Upper lobe of left lung (tissue), 6 donors: ENCODE measurements at places on chromosomes 3 and 15. TPM values are rescaled to one million over a fixed set of nuclear protein-coding genes. Genes with fewer than 3 reads are reported as not detected.
A peak's percentile ranks its signal among the peaks of the same experiment; 100 is the strongest.

CDCP1 gene
- total RNA-seq = 22.5 TPM

DNA sequence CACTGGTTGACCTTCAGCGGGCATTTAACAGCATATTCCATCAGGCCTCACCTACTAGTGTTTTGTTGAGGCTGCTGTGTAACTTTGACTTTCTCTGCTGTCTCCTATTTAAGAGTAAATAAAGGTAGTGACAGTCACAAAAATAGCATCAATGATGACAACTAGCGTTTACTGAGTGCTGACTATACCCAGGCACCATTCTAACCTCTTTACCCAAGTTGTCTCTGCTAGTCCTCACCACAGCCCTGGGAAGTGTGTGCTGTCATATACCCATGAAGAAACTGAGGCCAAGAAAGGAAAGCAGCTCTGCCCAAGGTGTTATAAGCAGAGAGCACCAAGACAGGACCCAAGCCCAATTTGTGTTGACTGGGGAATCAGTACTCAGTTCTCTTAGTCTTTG is 286.4 kb upstream of the CTDSPL start:
- H3K27ac ChIP-seq = no peak overlapping the region
- no peak overlapping the region for H3K4me3 ChIP-seq
- H3K27me3 ChIP-seq = no peaks in the 10 kb centered on the region
- no peaks in the 10 kb centered on the region for H3K4me1 ChIP-seq
- no peaks in the 10 kb centered on the region for H3K36me3 ChIP-seq

DNA sequence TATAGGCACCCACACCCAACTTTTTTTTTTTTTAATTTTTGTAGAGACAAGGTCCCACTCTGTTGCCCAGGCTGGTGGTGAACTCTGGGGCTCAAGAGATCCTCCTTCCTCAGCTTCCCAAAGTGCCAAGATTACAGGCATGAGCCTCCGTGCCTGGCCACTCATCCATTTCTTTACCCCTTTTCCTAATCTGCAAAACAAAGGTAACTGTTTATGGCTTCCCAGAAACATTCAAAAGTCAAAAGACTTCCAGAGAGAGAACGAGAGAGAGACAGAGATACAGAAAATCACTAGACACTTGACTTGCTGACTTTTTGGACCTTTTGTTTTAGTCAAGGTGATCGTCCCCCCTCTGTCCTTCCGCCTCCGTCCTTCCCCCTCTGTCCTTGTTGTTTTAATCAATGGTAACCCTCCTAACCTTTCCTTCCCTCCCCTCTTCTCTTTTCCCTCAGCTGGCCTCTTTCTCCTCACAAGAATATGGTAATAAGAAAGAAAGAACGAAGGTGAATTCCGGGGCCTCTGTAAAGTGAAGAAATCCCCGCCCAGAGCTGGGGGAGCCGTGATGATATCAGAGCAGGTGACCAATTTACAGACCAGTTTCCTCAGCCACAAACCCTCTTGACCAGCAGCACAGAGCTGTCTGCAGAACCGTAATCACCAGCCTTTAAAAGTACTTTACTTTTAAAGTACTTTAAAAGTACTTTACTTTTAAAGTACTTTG is 21.9 kb downstream of the KLHL6 start:
- DNase-seq = peak; percentile 80
- H3K4me1 ChIP-seq = peaks cover 24% of the 10 kb centered on the region
- no peak overlapping the region for H3K4me3 ChIP-seq
- no peaks in the 10 kb centered on the region for H3K36me3 ChIP-seq
- no peak overlapping the region for H3K27ac ChIP-seq

GRCh38 chr15:38847666-38848065 is 283.1 kb upstream of the RASGRP1 start:
- DNase-seq = no peak
- no peak overlapping the region for H3K27ac ChIP-seq
- H3K27me3 ChIP-seq = no peaks in the 10 kb centered on the region
- no peaks in the 10 kb centered on the region for H3K4me1 ChIP-seq
- no peak overlapping the region for H3K4me3 ChIP-seq

DNA sequence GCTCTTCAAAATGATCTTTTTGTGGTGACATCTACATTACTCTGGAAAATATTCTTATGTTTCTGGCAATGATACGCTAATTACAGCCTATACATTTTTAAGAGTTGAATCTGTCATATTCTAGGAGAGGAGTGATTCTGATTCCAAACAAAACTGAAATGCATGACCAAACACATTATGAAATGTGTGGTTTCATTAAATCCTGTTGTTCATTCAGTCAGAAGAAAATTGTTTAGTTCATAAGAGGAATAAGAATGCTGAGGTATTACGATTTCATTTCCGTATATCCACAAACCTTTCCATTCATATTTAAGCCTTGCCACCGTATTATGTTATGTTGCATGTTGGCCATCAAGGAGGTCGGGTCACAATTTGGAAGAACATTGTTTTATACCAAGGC is 345.1 kb downstream of the FEZF2 start:
- no peak for DNase-seq
- H3K4me3 ChIP-seq = no peak overlapping the region
- no peaks in the 10 kb centered on the region for H3K36me3 ChIP-seq
- no peaks in the 10 kb centered on the region for H3K4me1 ChIP-seq
- H3K27me3 ChIP-seq = no peaks in the 10 kb centered on the region
